ENCODE measurements at places on chromosomes 13 and 19. TPM values are rescaled to one million over a fixed set of nuclear protein-coding genes. Genes with fewer than 3 reads are reported as not detected.

DNA sequence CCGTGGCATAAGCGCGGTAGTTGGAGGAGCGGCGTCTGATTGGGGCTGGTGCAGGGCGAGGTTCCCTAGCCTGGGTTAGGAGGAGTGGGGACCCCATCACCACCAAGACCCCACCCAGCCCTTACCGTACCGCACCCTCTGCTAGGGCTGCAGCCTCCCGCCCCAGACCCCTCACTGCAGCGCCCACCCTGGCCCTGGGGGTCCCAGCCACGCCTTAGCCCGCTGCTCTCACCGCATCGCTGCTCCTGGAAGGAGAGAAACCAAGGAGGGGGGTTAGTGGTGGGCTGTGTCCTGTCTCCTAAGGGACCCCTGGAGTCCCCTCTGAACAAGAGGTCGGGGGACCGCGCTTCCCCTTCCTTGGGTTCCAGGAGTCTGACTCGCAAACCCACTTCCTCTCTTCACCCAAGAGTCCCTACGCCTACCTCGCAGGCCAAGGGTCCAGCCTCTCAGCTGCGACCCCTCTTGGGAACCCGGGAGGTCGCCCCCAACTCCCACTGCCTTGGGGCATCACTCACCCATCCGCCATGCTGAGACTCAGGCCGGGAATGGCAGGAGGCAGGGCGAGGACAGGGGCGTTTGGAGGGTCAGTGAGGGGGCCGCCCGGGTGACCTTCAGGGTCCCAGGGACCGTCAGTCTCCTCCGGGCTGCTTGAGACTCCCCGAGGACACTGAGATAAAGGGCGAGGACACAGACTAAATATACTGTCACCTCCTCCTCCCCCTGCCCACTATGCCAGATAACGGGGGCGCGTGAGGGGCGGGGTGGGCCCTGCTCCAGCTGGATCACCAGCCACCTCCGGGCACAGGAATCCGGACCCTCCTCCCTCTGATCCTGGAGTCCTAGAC lies at the start of gene TNNI3:
Gene TNNI3 (minus strand): TSS at position 669 of the 845 bp plus-strand sequence. CDS start 143 bp downstream, at position 526.
- no peak for DNase-seq

DNA sequence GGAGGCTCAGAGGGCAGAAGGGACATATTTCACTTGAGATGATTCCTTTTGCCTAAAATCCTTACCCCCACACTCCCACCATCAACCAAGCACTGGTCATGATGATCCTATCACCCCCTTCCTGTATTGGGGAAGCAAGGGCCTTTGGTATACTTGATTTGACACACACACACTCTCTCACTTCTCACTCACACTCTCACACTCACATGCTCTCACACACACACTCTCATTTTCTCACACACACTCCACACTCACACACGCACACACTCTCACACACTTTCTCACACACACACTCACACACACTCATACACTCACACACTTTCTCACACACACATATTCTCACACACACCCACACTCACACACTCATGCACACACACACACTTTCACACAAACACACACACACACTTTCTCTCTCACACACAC lies 8.6 kb downstream of the RGCC start:
- DNase-seq, result no peak

Gene ZNF444
- 32.5 TPM for total RNA-seq

DNA sequence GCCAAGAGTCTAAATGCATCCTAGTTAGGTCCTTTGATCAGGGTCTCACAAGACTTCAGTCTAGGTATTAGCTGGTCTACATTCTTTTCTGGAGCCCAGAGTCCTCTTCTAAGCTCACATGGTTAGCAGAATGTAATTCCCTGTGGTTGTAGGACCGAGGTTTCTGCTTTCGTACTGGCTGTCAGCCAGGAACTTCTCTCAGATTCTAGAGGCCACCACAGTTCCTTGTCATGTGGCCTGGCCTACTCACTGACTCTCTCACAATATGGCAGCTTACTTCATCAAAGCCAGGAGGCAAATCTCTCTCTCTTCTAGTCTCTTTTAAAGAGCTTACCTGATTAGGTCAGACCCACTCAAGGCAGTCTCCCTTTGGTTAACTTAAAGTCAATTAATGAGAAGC lies 82.9 kb downstream of the POU4F1 start:
- no peak for DNase-seq

DNA sequence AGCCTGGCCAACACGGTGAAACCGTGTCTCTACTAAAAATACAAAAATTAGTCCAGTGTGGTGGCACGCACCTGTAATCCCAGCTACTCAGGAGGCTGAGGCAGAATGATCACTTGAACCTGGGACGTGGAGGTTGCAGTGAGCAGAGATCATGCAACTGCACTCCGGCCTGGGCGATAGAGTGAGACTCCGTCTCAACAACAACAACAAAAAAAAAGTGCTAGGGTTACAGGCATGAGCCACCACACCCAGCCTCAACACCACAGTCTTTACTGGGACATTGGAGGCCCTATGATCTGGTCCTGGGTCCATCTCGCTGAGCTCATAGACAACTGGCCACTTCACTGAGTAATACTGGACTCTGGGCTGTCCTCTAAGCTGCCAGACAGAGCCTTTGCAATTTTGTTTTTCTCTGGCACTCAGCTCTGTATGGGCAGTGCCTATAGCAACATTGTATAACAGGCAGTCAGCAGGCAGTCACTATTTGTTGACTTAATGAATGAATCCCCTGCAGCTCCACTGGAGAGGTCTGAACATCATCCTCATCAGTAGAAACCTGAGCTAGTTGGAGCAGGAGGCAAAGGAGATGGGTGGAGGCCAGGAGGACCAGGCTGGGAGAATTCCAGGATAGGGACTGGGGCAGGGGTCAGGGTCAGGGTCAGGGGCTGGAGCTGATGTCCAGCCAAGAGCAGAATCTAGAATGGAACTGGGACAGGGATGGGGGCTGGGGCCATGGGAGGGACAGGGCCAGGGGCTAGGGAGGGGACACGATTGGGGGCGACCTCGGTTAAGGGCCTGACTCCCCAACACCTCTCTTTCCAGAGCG lies 8.1 kb downstream of the BLOC1S3 start:
- DNase-seq, result no peak

DNA sequence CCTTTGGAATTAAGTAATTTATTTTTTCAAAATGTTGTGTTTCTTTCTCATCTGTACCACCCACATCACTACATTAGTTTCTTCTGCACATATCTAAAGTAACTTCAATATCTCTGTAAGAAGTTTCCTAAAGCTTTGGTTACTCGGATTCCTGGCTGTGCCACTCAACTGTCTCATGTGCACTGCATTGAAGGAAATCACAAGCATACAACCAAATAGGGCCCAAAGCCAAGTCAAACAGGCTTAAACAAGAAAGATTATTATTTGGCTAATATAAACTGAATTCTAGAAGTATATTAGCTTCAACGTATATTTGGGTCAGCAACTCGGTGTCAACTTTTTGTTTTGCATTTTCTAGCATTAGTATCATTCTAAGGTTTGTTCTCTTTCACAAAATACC lies 1647.6 kb upstream of the SPRY2 start:
- DNase-seq, result no peak

Gene IZUMO2
- not detected for total RNA-seq
